Right atrium auricular region (tissue), 2 donors: ENCODE measurements at places on chromosomes 11 and 22.

DNA sequence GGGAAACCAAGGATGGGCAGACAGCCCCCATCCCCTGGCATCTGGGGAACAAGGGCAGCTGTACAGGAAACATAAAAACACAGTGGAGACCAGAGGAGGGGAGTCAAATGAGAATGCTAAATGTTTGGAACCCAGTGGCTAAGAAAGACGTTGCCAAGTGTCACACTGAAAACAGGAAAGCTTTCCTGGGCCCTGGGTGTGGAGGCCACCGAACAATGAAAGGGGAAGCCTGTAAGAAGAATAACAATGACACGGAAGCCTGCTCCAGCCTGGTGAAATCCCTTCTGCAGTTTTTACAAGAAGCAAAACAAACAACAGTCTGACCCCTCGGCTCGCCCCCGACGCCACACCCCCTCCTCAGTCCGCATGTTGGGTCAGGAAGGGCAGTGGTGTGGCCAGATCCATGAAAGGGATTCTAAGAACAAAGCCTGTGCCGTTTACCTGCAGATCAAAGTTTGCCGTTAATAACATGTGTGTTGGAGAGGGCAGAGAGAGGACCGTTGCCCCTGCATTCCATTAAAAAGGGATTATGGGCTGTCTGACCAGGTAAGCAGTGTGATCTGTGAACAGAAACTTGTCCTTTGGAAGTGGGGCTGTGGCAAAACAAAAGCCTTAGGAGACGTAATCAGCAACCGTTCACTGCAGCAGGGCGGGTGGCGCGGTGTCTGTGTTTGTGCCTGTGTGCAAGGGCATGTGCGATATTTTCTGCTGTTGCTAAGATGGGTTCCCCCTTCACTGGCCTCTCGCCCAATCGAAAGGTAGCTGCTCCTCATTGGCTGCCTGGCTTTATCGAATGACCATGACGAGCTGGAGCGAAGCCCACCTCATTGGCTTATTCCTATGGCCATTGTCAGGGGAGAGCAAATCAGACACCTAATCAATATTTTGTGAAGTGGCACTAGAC lies 113.7 kb upstream of the BLID start:
- H3K27me3 ChIP-seq, result no peaks in the 10 kb centered on the region
- no peak overlapping the region for H3K4me3 ChIP-seq
- DNase-seq, result no peak
- peak overlapping the region; percentile 8 for H3K27ac ChIP-seq

- H3K4me1 ChIP-seq, result no peaks in the 10 kb centered on the region
- no peak overlapping the region for H3K27ac ChIP-seq
- no peaks in the 10 kb centered on the region for H3K27me3 ChIP-seq
- no peak overlapping the region for H3K4me3 ChIP-seq
These were observed 48.0 kb downstream of the MACROD1 start for GRCh38 chr11:64117763-64118459.

- peak overlapping the region; percentile 80 for H3K4me3 ChIP-seq
- H3K27ac ChIP-seq, result peak overlapping the region; percentile 92
These were observed 1.7 kb downstream of the SMTN start for GRCh38 chr22:31082606-31083376.

GRCh38 chr22:23259916-23260644 lies 79.8 kb downstream of the BCR start:
- no peak overlapping the region for H3K27ac ChIP-seq
- H3K4me1 ChIP-seq, result peaks cover 22% of the 10 kb centered on the region
- H3K27me3 ChIP-seq, result no peaks in the 10 kb centered on the region
- no peak overlapping the region for H3K4me3 ChIP-seq
- peaks cover 30% of the 10 kb centered on the region for H3K36me3 ChIP-seq

GRCh38 chr11:44532809-44533208 lies 32.7 kb upstream of the CD82 start:
- no peak overlapping the region for H3K4me3 ChIP-seq
- no peaks in the 10 kb centered on the region for H3K36me3 ChIP-seq
- no peak for DNase-seq
- no peaks in the 10 kb centered on the region for H3K4me1 ChIP-seq

DNA sequence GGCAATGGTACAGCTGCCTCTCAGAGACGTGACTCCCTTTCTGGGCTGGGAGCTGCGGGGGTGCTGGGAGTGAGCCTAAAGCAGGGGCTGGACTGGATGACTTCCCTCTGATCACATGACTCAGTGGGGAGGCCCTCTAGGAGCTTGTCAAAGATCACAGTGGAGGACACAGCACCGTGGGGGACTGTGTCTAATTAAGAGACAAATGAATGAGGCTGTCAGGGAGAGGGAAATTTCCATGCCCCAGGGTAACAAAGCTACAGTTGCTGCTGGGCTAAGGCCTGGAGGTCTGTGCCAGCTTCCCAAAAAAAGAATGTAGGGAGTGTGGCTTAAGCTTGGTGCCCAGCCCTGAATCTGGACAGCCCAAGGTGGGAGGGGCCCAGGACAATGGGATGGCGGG lies 262.8 kb upstream of the PLET1 start:
- H3K4me3 ChIP-seq, result no peak overlapping the region
- no peaks in the 10 kb centered on the region for H3K36me3 ChIP-seq
- H3K27ac ChIP-seq, result peak overlapping the region; percentile 19

GRCh38 chr11:74397501-74398243 lies 561 bp downstream of the PGM2L1 start:
- DNase-seq, result no peak
- H3K27ac ChIP-seq, result peak overlapping the region; percentile 89
- peak overlapping the region; percentile 76 for H3K4me3 ChIP-seq
- no peaks in the 10 kb centered on the region for H3K4me1 ChIP-seq

DNA sequence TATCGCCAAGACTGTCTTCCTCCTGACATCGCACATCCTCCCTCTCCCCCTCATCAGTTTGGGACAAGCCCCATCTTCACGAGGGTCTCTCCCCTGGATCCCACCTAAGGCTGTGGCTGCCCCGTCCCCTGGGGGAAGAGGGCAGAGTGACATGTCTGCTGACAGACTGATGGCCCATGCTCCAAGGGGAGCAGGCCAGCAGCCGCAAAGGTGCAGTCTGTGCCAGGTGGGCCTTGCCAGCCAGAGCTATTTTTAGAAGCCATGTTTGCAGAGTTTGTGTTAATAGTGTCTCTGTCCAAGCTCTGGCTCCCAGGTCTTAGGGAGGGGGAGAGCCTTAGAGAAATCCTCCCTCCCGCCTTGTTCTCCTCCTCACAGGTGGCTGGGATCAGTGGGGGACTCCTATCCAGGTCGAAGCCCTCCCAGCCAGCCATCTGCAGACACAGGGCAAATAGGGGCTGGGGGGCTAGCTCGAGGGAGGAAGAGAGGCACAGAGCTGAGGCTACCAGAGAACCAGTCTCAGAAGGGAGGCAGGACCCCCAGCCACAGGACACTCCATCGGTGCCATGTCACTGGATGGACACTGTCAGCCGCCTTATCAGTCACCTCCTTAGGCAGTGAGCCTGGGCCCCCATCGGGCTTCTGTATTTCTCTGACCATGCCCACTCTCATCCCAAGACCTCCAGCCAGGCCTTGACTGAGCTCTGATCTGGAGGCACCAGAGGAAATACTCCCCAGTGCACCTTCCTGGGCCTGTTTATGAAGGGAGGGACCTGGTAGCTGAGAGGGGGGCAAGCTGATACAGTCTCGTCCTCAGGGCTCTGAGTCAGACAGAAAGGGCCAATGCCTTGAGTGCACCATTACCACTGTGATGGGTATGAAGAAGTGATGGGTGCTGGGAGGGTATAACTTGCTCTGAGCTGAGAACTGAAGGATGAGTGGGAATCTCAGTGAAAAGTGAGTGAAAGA lies 49.3 kb downstream of the CHRDL2 start:
- peak; percentile 58 for DNase-seq
- H3K4me3 ChIP-seq, result no peak overlapping the region
- H3K36me3 ChIP-seq, result no peaks in the 10 kb centered on the region
- H3K27me3 ChIP-seq, result no peaks in the 10 kb centered on the region
- H3K4me1 ChIP-seq, result no peaks in the 10 kb centered on the region

DNA sequence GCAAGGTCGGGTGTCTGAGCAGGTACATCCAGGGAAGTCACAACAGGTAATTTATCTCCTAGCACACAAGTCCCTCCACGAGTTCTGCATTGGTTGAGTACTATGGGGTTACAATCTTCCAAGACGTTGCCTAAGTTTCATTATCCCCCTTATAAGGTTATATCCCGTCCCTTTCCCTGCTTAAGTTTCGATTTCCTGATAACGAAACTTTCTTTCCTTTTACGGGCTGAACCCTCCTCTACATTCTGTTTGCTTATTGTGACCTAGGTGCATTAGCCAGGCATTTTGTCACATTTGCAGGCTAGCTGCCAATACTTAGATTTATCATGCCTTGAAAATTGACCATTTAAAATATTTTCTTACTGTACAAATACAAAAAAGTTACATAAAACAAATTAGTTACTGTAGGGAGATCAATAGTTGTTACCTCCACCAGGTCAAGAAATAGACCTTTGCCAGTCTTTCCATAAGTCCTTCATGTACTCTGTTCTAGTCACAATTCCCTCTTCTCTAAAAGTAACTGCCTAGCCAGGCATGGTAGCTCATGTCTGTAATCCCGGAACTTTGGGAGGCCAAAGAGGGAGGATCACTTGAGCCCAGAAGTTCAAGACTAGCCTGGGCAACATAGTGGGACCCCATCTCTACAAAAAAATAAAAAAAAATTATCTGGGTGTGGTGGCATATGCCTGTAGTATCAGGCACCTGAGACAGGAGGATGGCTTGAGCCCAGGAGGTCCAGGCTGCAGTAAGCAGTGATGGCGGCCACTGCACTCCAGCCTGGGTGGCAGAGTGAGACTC lies 14.3 kb upstream of the PITPNB start:
- H3K4me3 ChIP-seq, result peak overlapping the region; percentile 12
- no peak for DNase-seq
- H3K27ac ChIP-seq, result no peak overlapping the region

GRCh38 chr22:29639096-29639495 lies 35.7 kb downstream of the NF2 start:
- DNase-seq, result no peak
- H3K4me1 ChIP-seq, result no peaks in the 10 kb centered on the region
- no peak overlapping the region for H3K4me3 ChIP-seq
- H3K27ac ChIP-seq, result no peak overlapping the region

DNA sequence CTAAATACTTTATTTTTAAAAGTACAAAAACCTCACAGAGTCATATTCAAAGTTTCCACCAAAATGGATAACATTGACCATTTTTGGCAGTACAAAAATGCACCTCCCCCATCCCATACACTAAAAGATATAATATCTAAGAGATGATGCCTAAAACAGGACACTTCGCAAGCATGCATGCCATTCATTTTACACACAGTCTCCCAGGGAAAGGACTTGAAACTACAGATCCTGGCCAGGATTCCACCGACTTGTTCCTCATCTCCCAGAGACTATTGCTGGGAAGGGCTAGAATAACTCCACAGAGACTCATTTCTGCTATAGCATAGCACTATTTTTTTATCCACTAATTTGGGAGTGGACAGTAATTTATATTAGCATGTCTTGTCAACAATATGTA lies 81.7 kb downstream of the MTNR1B start:
- no peaks in the 10 kb centered on the region for H3K36me3 ChIP-seq
- H3K27ac ChIP-seq, result no peak overlapping the region
- DNase-seq, result no peak
- H3K27me3 ChIP-seq, result no peaks in the 10 kb centered on the region

GRCh38 chr22:32204040-32204855 lies 625 bp downstream of the RFPL2 start:
- H3K4me3 ChIP-seq, result peak overlapping the region; percentile 38
- H3K4me1 ChIP-seq, result no peaks in the 10 kb centered on the region
- H3K27ac ChIP-seq, result no peak overlapping the region

- H3K4me3 ChIP-seq, result no peak overlapping the region
- no peaks in the 10 kb centered on the region for H3K27me3 ChIP-seq
These were observed 1.7 kb downstream of the RPS19BP1 start for GRCh38 chr22:39530692-39531331.

GRCh38 chr11:63804259-63804658 lies 9.0 kb upstream of the SPINDOC start:
- no peaks in the 10 kb centered on the region for H3K27me3 ChIP-seq
- H3K27ac ChIP-seq, result no peak overlapping the region
- no peak for DNase-seq
- H3K36me3 ChIP-seq, result no peaks in the 10 kb centered on the region
- H3K4me3 ChIP-seq, result no peak overlapping the region

- H3K36me3 ChIP-seq, result no peaks in the 10 kb centered on the region
- H3K4me3 ChIP-seq, result no peak overlapping the region
- no peaks in the 10 kb centered on the region for H3K4me1 ChIP-seq
- H3K27me3 ChIP-seq, result no peaks in the 10 kb centered on the region
- H3K27ac ChIP-seq, result no peak overlapping the region
These were observed 535.1 kb upstream of the CHORDC1 start for GRCh38 chr11:90757849-90758494.

- H3K4me1 ChIP-seq, result no peaks in the 10 kb centered on the region
- H3K27ac ChIP-seq, result no peak overlapping the region
- H3K27me3 ChIP-seq, result no peaks in the 10 kb centered on the region
- no peaks in the 10 kb centered on the region for H3K36me3 ChIP-seq
These were observed 30.3 kb downstream of the PDE3B start for GRCh38 chr11:14673824-14674405.

GRCh38 chr22:44964722-44965078 lies 45.1 kb downstream of the PHF21B start:
- H3K36me3 ChIP-seq, result no peaks in the 10 kb centered on the region
- no peak overlapping the region for H3K27ac ChIP-seq
- DNase-seq, result no peak
- H3K4me1 ChIP-seq, result no peaks in the 10 kb centered on the region
- no peak overlapping the region for H3K4me3 ChIP-seq

DNA sequence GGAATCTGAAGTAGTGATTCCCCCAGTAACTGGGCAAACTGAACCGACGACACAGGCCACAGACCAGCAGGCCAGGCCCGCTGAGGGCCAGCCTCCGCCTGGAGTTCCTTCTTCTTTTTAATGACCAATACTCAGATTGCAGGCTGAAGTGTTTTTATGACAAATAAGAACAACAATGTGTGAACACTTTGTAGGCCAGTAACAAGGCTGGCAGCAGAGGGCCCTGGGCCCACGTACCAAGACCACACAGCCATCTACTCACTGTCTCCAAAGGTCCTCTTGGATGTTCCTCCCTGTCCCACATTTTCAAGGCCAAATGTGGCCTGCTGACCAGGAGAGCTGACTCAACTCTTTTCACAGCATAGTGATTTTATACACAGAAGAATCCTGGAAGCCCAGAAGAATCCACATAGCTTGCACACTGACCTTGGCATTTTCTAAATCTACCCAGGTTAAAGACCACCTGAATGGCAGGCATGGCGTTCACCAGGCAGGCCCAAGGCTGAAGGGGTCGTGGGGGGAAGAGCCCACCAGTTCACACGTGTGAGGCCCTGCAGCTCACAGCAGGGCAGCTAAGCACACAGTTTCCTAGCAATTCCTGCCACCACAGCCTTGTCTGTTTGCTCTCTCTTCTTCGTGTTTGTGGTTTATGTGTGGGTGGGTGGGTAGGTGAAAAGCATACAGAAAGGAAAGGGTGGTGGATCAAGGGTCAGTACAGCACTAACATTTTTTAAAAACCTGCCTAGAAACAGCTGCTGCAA lies 13.3 kb downstream of the SMCO4 start:
- H3K27me3 ChIP-seq, result no peaks in the 10 kb centered on the region
- H3K4me3 ChIP-seq, result no peak overlapping the region
- no peaks in the 10 kb centered on the region for H3K36me3 ChIP-seq
- peaks cover 83% of the 10 kb centered on the region for H3K4me1 ChIP-seq
- H3K27ac ChIP-seq, result peak overlapping the region; percentile 79

DNA sequence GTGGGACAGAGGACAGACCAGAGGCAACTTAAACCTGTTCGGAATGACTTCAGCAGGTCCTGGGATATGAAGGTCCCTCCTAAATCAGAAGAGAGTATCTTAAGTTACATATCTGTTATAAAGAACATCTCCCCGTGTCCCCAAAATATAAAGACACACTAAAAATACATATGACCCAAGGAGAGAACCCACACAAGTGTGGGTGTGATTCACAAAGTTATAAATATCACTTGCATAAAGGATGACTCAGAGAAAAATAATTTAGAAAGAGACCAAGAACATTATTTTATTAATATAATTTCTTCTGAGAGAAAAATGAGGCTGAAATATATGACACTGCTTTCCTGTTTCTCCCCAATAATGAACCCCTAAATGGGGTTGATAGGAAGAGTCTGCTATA lies 14.2 kb downstream of the OR5B21 start:
- H3K36me3 ChIP-seq, result no peaks in the 10 kb centered on the region
- DNase-seq, result no peak
- no peak overlapping the region for H3K27ac ChIP-seq
